Cardiac septum (tissue), 1 donor: ENCODE measurements at places on chromosomes 7 and 10. TPM values are rescaled to one million over a fixed set of nuclear protein-coding genes. Genes with fewer than 3 reads are reported as not detected.

SLC29A4 gene
- total RNA-seq = 2.7 TPM

BAZ1B gene
- 45.7 TPM for total RNA-seq

NODAL gene
- 0.38 TPM for total RNA-seq

PARD3 gene
- total RNA-seq = 36.7 TPM

DNA sequence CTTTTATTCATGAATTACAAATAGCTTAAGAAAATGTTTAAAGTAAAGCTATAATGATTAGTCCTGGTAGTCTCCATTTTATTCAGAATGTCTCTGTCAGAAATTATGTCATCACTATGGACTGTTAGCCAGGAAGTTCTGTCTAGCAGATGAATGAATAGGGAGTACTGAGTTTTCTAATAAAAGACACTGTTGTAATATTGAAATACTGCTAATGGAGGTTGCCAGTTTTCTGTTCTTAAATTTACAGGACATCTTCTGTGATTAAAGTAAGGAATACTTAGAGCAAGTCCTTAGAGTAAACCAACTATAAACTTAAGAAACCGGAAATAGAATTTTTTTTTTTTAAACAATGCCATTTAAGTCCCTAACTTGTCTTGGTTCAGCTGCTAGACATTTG, 309.8 kb downstream of the ADK start:
- no peak for DNase-seq

- DNase-seq = no peak
These were observed 12.7 kb upstream of the SFMBT2 start for GRCh38 chr10:7423521-7423920.

DNA sequence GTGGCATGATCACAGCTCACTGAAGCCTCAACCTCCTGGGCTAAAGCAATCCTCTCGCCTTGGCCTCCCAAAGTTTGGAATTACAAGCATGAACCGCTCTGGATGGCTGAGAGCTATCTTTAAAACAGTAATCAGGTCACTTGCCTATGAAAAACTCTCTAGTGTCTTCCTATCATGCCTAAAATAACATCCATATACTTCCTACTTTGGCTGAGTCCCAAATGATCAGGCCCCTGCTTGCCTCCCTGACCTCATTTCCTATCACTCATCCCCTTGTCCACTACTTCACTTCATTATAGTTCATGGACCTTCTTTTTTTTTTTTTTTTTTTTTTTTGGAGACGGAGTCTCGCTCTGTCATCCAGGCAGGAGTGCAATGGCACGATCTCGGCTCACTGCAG, 28.0 kb downstream of the SEPTIN7 start:
- DNase-seq = no peak
